NCI-H2029 (cell line): ENCODE measurements at places on chromosomes 5 and 9.
A peak's percentile ranks its signal among the peaks of the same experiment; 100 is the strongest.

DNA sequence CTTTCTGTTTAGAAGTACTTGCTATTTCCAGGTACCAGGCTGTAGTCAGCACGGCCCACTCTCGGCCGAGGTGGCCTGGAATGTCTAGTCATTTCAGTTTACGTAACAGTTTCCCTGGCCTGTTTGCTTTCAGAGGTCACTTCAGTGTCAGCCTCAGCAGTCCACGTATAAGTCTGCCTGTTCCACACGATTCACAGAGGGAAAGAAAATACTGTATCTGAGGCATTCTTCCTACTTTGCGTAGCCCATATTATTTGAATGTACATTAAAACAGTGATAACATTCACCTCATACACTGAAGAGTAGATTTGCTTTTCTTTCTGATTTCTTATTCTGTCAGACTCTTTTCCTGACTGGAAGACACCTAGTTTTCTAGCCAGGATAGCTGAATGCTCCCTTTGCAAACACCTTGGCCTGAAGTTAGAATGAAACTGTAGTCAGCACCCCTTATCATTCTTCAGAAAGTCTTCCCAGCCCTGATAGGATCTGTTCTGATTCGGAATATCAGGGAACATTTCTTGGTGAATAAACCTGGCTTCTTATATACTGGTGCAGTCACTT, 140.9 kb downstream of the AOPEP start:
- peak; percentile 63 for DNase-seq

DNA sequence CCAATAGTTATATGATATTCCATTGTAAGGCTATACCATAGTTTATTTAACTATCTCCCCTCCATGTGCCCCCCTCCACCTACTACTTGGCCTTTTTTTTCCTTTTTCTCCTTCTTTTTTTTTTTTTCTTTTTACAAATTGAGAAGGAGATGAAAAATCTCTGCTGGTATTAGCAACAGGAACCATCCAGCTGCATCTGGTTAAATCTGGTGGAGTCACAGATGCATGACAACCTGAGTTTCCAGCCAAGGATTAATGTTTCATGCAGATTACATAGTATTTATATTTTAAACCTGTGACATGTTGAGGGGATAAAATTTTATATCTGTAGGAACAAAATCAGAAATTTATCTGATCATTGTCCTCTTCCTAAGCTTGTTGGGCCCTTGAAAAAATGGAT, 128.5 kb upstream of the IQGAP2 start:
- no peak for DNase-seq

GRCh38 chr9:114318416-114318815, 4.5 kb upstream of the ORM1 start:
- DNase-seq: no peak

- DNase-seq: no peak
These were observed 29.5 kb downstream of the COL15A1 start for GRCh38 chr9:98973171-98973570.
